CD4-positive, alpha-beta T cell treated with Interleukin-15 for 4 hours (primary cell): ENCODE measurements at places on chromosomes 5 and 9.

DNA sequence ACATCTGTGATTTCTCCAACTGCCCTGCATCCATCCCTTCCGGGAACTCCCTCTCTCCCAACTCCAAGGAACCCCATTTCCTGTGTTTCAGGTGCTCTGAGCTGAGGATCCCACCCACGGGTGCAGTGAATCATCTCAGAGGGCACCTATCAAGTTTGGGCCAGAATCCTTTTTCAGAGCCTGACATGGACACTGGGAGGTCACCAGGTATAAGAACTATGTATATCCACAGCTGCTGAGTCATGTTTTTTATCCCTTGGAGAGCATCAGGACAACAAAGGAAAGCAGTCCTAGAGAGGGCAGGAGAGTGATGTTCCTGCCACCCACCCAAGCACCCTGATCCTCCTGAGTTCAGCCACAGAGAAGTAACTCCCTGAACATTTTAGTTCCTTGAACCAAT lies 3.8 kb downstream of the MED27 start:
- DNase-seq: no peak

DNA sequence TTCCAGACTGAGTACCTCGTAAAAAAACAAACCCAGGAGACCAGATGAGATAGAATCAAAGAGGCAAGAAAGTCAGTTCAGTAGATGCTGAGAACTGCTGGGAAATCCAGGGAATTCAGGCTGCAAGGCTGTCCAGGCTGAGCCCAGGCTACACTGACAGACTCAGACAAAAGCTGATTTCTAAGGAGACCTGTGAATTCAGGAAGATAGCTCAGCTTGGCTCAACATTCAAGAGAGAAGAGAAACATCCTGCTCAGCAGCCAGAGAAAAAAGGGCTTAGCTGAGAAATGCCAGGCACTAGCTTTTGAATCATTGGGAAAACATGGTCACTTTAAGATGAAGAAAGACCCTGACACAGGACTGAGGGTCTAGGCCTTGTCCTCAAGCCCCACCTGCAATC lies 118.2 kb upstream of the SLC44A1 start:
- DNase-seq: no peak

- no peak for DNase-seq
Measured at GRCh38 chr9:131480258-131480657, 22.5 kb upstream of the POMT1 start.

DNA sequence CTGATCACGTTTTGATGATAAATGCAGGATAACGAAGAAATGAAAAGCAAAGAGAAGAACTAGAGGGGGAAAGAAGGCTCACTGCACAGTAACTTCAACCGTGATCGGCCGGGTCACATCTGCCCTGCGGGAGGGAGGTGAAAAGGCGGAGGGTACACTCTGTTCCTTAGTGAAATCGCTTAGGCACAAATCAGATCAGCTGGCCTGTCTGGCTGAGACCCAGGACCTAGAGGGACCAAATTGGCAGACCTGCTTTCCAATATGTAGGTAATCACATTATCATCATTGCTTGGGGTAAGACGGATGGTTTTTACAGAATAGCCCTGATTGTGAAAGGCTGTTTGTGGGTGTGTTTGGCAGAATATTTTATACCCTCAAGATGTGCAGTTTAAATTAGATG lies 82.2 kb downstream of the SLC28A3 start:
- DNase-seq: no peak

DNA sequence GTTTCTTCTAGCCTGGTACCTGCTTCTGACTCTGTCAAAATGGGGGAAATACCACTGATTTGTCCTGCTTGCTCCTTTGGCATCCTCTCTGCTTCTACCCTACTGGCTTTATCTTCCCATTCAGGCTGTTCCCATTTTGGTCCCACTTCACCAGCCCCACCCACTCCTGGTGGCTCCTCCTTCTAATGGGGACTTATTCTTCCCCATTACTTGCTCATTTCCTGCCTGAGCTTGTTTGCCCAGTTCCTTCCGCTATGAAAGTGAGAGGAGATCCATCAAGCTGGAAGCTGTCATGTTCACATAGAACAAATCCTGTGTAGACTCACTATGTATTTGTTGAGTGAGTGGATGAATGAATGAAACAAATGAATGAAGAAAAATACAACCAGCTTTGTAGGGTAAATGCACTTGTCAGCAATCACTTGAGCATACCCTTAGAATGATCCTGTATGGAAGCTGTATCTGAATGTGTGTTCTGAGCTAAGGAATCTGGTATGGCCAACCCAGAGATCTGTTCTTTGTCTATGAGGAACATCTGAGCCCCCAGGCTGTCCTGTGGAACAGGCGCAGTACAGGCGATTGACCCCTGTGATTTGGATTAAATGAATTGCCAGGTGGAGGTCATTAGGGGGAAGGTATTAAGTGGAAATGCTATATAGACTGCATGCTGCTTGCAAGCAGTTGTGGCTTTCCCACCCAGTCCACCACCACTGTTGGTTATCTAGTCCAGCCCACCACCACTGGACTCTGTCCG lies 89.5 kb downstream of the APBA1 start:
- DNase-seq: no peak

DNA sequence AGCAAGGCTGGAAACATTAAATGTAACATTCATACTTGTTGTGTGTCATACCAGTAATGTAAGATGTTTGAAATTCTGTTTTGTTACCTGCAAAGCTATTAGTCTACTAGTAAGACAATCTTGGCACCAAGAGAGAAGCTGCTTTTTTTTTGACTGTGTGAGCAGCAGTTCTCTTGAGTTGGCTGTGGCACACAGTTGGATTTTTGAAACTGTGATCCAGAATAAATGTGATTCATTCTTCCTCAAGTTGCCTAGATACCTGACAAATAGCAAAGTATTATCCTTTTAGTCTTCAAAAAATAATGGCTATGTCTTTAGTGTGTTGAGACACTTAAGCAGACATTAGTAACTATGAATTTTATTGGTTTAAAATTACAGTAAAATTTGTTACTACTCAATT lies 57.2 kb upstream of the HAPLN1 start:
- no peak for DNase-seq

DNA sequence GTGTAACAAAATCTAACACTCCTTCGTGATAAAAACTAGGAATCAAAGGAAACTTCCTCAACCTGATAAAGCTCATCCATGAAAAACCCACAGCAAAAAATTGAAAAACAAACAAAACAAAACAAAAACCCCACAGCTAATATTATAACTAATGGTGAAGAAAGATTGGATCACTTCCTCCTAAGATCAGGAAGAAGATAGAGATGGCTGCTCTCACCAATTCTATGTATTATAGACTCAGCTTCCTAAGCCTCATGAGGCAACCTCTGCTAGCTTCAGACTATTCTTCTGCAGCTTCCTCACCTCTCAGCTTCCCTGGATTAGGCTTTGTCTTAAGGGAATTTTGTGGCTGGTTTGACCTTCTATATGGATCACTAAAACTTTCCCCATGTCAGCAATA lies 40.1 kb downstream of the PHAX start:
- DNase-seq: no peak

DNA sequence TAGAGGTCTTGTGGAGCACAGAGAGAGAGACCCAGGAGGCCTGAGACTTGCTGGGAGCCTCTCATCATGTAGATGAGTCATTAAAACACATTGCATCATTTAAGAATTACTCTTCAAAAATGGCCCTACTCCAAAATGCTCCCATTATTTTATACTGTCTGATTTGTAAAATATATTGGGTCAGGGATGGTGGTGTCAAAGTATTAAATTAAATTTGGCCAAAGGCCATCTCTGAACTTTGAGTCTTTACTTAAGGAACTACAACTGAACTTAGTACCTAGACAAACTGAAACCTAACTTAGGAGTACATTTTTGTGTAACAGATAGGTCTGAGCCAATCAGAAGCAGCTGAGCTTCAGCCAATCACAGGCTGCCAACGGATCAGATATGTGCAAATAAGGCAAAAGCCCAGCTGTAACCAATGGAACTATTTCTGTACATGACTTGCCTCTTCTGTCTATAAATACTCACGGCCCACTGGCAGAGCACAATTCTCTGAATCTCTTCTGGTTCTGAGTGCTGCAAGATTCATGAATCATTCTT lies 657.2 kb downstream of the TLE1 start:
- DNase-seq: no peak

- peak; percentile 89 for DNase-seq
Measured at GRCh38 chr5:43007911-43008362, 32.2 kb downstream of the ANXA2R start.

DNA sequence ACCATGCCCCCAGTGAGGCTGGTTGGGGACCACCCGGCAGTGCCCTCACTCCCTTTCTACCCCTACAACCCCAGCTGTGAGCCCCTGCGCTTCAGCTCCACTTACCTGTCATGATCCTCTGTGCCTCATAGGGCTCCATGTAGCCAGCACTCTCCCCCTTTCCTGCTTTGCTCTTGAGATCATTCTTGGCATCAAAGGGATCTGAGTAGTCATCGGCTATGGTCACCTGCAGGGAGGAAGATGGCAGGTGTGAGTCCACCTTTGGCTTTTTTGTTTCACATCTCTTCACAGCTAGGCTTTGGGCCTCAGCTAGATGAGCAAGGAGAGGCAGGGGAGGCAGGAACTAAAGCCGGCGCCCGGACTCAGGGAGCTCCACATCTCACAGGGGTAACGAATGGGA lies 53.1 kb downstream of the SHB start:
- no peak for DNase-seq

- peak; percentile 62 for DNase-seq
Measured at GRCh38 chr9:133374612-133375115, 1.2 kb downstream of the SURF4 start.

GRCh38 chr9:114385397-114386181 lies 2.2 kb downstream of the AKNA start:
- DNase-seq: peak; percentile 92

GRCh38 chr5:110507972-110508371 lies 218.5 kb downstream of the TMEM232 start:
- DNase-seq: no peak

GRCh38 chr9:125886365-125886764 lies 139.2 kb downstream of the PBX3 start:
- no peak for DNase-seq

DNA sequence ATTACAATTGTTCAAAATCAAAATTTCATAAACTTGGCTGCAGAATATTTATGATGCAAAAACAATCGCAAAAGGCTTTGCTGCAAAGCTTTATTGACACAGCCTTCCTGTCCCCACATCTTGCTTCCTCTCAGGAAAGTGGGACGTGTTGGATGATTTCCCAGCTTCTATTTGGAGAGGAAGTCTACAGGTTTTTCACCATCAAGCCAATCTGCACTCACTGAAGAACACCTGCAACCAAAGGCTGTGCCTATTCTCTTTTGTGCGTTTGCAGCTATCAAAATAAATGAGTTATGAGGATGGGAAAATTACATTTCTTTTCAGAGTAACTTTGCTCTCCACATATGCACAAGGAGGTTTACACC lies 214.4 kb downstream of the PLK2 start:
- no peak for DNase-seq

GRCh38 chr5:79484731-79485130 lies 29.2 kb downstream of the HOMER1 start:
- no peak for DNase-seq

GRCh38 chr5:59126708-59127573 lies 544.1 kb downstream of the RAB3C start:
- DNase-seq: peak; percentile 22

DNA sequence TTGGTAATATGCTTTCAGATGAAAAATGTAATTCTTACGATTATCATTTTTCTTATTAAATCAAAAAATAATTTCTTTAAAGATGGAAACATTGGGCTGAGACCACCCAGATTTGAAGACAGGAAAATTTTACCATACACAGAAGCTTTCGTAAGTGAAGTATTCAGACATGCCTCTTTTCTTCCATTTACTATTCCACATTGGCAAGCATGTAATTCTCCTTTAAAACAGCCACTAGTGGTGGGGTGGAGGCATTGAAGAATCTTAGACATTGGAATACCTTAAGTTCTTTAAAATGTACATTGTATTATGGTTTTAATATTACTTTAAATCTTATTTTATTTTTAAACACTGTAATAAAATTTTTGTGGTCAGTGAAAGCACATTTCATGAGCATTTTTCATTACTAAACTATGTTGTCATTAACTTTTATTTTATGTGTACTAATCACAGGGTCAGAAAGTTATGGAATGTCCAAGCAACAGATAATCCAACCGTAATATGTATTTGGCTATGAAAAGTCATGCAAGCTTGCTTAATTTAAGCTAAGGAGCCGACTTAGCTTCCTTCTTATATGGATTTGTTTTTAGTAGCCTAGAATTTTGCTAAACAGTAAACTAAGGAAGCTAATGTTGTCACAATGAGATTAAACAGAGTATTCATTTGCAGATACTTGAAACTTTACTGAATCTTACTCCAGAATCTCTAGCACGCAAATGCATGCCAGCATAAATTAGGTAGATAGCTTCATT lies 97.4 kb upstream of the ALDH1A1 start:
- no peak for DNase-seq

DNA sequence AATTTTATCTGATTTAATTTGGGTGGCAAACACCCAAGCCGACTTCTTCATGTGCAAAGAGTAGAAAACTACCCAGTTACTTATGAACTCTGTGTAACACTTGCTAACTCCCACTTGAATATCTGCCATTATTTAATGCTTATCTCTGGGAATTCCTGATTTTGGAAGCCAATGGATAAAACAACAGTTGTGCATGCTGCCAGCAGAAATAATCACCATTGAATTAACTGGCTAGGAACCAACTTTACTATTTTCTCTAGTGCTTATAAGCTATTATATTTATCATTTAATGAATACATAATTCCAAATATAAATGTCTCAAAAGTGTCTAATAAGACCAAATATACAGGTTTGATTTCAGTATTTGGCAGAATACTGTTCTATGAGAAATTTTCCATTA lies 85.7 kb downstream of the IZUMO3 start:
- DNase-seq: no peak

DNA sequence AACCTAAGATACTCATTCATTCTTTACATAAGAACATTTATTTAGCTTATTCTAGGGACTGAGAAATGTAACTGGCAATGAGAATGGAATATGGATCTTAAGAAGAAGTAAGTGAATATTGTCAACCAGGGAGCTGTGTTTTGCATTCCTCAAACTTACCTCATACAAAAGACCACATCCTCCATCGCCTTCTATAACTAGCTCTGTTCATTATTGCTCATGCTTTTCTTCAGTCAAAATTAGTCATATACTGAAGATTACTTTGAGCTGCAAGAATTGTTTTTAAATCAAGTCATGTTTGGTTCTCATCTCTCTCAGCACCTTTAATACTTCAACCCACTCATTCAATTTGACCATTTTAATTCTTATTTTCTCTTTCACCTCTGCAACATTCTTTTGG lies 140.3 kb upstream of the RASA1 start:
- DNase-seq: no peak

DNA sequence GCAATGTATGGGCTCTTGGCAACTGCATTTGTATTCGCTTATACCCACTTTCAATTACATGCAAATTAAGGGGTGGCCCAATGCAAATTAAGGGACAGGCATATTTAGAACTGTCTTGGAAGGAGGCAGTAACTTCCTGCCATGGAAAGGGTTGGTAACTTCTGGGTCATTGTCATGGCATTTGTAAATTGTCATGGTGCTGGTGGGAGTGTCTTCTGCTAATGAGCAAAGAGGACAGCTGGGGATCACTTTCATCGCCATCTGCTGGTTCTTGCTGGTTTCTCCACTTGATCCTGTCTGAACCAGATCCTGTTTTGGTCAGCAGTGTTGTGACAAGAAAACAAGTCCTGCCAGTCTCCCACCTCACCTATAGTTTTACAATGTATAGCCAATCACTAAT lies 23.3 kb upstream of the UGT3A2 start:
- DNase-seq: no peak

- no peak for DNase-seq
Measured at GRCh38 chr9:68872026-68872501, 141.8 kb downstream of the PRKACG start.

GRCh38 chr5:82421119-82421518 lies 143.0 kb upstream of the RPS23 start:
- DNase-seq: no peak
